ENCODE measurements at places on chromosomes 2 and 18.

DNA sequence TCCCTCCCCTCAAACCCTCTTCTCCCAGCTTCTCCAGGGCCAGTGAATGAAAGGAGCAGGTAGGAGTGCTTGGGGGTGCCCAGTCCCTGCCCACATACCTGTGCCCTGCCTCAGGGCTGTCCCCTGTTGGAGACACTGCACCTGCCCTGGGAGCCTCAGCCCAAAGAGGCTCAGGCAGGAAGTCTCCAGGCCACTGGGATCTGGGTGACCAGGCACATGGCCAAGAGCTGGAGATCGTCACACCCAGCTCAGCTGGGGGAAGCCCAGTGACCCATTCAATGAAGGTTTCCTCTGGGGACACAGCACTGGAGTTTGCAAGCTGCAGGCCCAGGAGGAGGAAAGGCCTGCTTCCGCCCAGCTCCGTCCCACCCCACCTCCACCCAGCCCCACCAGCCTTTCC lies 156.4 kb downstream of the ZFP36L2 start:
- DNase-seq, result no peak

DNA sequence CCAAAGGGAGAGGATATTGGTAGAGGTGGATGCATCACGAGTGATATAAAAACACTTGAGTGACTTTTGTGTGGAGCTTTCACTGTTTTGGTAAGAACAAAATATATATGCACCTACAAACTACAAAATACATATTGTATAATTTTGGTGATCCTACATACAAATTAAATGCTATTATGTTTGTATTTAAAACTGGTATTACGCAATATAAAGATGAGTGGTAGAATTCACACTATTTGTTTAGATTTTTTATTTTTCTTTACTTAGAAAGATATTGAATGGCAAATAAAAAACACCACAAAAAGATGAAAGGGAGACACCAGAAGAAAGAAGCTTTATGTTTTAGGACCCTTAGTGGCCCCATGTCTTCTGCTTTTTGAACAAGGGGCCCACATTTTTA lies 770.7 kb upstream of the ID2 start:
- no peak for DNase-seq

- DNase-seq, result no peak
These were observed 25.5 kb downstream of the LNPK start for GRCh38 chr2:175976391-175977157.

DNA sequence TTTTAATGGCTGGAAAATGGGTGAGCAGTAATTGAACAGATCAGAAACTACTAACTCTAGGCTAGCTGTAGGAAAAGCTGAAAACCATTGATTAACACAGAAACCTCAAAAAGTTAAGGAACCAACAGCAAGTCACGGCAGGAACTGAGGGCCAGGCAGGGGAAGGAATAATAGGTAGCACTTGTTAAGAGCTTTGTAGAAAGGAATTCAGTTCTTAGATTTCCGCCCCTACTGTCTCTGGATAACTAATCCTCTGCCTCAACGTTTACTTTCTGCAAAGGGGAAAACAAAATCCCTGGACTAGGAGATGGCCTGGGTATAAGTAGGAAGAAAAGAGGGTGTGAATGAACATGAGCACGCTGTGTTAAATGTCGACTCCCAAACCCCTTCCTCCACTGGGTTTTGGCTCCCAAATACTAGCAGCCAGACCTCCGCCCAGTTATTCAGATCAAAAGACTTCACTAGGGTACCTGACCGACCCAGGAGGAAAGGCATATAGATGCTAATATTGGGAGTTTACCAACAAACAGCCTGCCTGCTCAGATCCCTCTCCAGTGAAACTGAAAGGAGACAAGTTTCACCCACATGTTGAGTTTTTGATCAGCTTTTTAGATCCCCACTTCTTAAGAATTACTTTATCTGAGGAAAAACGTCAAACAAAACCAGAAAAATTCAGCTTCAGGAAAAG lies 12.4 kb downstream of the SMAD2 start:
- DNase-seq, result no peak

- DNase-seq, result no peak
These were observed 727.0 kb upstream of the PIK3C3 start for GRCh38 chr18:41227993-41228392.

GRCh38 chr2:102005989-102006885 lies 14.5 kb downstream of the IL1R2 start:
- no peak for DNase-seq

GRCh38 chr18:10840743-10841142 lies 308.6 kb downstream of the PIEZO2 start:
- DNase-seq, result no peak

- no peak for DNase-seq
These were observed 151.6 kb downstream of the FAM210A start for GRCh38 chr18:13574761-13575160.

Data from left renal pelvis (tissue), 4 donors.